ENCODE measurements at places on chromosomes 4 and X. TPM values are rescaled to one million over a fixed set of nuclear protein-coding genes. Genes with fewer than 3 reads are reported as not detected.

PCSK1N gene
- polyA plus RNA-seq = 28.0 TPM

- DNase-seq = no peak
Measured at GRCh38 chrX:13179586-13179985, 135.2 kb upstream of the FAM9C start.

GRCh38 chr4:182276210-182277109, 33.3 kb downstream of the TENM3 start:
- no peak for DNase-seq

- no peak for DNase-seq
Measured at GRCh38 chr4:52106660-52107059, 55.6 kb downstream of the SPATA18 start.

DNA sequence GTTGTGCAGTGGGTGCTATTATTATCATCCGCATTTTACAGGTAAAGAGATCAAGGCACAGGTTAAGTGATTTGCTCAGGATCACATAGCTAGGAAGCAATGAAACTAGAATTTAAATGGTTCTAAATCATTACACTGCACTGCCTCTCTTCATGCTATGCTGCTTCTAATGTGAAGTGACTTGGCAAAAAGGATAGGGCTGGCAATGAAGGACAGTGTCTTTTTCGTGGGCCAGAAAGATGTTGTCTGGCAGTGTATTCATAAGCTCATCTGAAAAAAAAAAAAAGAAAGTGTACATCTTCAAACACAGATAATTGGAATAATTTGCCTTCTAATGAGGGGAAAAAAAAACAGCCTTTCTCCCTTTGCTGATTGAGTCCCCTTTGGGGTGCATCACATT, 132.2 kb upstream of the FUNDC1 start:
- DNase-seq = no peak

DNA sequence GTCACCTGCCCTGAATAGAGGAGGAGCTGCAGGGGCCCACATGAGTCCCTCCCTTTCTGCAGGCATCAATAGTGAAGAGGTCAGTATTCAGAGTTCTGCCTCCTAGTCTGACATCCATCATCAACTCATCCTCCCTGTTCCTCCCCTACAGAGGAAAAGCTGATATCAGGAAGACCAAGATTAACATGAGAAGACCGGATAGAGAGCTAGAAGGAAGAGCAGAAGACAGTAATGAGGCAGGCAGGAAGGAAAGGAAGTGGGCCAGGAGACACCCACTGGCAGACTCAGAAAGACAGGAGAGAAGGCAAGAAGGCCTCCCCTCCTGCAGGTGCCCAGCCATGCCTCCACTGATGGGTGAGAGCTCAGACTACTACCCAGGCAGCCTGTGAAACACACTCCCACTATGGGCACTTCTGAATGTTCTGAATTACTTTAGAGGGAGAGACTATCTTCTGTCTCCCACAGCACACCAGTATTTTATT, 74.6 kb downstream of the CC2D2A start:
- no peak for DNase-seq
